ENCODE measurements at places on chromosomes 2 and 18.

GRCh38 chr2:7031547-7032245, 114.5 kb downstream of the RNF144A start:
- DNase-seq: peak; percentile 100

- DNase-seq: peak; percentile 54
These were observed 21.8 kb upstream of the RPIA start for GRCh38 chr2:88669482-88670214.

DNA sequence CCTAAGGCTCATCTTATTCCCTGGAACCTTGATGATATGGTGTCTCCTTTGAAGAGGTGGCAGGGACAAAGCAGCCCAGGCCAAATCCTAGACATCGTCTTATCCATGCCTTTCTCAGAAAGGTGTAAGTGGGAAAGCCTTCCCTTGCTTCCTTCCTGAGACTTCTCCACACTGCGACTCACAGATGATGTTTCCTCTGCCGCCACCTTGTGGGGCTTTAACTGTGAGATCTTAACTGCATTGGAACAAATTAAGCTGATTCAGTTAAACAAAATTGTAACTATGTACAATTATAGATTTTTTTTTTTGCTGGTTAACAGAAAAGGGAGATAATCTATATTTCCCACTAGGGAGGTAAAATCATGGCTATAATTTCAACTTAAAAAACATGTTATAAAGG, 10.0 kb upstream of the GCA start:
- no peak for DNase-seq

DNA sequence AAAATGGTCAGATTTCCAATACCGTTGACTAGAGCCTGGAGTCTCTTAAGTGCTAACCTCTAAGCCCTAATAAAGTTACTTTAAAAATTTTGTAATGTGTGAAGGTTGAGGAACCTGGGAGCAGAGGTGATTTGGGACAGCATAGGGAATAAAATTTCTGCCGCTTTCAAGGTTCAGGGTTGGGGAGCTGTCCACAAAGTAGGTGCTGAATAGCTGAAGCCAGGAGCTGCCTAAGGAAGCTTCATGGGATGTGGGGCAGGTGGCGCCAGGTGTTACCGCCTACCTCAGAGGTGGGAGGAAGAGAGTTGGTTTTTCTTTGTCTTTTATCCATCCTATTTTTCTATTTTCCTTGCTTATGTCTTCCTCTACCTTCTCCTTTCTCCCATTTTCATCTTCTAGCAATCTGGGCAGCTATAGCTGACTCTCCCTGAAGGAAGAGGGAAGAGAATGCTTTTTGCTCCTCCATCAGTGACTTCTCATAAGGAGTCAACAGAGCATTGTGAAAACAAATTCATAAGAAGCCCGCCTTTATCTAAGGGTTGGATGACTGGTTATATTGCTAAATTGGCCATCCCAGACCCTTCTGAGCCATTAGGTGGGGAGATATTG, 178.7 kb downstream of the CLIP4 start:
- DNase-seq: no peak

DNA sequence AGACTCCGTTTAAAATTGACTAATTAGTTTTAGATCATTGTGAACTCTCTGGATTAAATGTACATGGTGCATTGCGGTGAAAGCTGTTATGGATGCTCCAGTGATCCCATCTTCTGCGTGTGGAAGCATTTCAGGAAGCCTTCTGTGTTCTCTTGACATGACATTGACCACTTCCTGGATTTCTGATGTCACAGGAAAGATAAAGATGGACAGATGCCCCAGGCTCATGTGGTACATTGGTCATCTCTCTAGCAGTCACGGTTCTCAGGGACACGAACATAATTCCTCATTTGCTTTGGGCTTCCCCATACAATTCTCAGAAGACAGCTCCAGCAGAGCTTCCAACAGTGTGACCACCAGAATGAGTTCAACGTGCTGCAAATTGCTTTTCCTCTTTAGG, 26.9 kb downstream of the AGAP1 start:
- DNase-seq: no peak

All from DMS153 (cell line).